Suppressor macrophage (primary cell): ENCODE measurements at places on chromosomes 2 and 18.

DNA sequence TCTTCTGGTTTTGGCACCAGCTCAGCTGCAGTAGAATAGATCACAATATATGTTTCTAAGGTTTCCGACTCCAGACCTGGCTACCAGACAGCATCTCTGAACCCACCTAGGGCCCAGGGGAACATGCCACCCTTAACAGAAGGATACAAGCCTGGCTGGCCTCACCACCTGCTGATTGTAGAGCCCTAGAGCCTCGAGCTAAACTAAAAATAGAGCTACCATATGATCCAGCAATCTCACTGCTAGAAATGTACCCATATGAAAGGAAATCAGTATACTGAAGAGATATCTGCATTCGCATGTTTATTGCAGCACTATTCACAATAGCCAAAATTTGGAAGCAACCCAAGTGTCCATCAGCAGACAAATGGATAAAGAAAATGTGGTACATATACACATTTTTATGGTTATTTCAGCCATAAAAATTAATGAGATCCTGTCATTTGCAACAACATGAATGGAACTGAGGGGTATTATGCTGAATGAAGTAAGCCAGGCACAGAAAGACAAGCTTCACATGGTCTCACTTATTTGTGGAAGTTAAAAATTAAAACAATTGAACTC is 242.4 kb upstream of the SLC39A10 start:
- no peak for DNase-seq

GRCh38 chr2:48728295-48728694 is 27.2 kb downstream of the LHCGR start:
- DNase-seq = no peak

DNA sequence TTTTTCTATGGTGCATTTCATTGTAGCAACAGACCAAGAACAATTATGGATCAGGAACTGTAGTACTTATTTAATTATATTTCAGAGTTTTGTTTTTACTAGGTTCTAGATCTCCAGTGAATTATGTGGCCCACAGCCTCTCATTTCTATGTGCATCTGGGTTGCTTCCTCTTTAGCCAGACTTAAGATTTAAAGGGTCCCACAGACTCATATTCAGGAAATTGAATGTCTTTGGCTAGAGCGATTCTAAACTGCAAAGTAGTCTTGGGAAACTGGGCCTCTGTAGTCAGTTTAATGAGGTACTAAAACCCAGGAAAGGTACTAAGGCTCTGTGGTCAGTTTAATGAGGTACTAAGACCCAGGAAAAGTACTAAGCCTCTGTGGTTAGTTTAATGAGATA is 94.4 kb downstream of the LYPD6B start:
- no peak for DNase-seq

- DNase-seq = peak; percentile 25
Observed at GRCh38 chr2:96760986-96761832, 507 bp downstream of the CNNM4 start.

DNA sequence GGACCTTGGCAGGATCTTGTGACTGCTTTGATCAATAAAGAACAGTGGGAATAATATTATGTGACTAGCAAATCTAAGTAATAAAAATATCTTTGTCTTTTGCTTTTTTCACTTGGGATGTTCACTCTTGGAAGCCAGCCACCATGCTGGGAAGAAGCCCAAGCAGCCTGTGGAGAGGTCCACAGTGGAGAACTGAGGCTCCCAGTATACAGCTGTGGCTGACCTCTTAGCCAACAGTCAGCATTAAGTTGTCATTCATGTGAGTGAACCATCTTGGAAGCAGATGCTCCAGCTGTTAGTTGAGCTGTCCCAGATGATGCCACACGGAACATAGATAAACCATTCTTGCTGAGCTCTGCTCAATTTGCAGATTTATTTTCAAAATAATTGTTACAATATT is 160.0 kb downstream of the OSR1 start:
- DNase-seq = no peak

GRCh38 chr2:223944166-223944702 is 901 bp downstream of the WDFY1 start:
- DNase-seq = peak; percentile 45

DNA sequence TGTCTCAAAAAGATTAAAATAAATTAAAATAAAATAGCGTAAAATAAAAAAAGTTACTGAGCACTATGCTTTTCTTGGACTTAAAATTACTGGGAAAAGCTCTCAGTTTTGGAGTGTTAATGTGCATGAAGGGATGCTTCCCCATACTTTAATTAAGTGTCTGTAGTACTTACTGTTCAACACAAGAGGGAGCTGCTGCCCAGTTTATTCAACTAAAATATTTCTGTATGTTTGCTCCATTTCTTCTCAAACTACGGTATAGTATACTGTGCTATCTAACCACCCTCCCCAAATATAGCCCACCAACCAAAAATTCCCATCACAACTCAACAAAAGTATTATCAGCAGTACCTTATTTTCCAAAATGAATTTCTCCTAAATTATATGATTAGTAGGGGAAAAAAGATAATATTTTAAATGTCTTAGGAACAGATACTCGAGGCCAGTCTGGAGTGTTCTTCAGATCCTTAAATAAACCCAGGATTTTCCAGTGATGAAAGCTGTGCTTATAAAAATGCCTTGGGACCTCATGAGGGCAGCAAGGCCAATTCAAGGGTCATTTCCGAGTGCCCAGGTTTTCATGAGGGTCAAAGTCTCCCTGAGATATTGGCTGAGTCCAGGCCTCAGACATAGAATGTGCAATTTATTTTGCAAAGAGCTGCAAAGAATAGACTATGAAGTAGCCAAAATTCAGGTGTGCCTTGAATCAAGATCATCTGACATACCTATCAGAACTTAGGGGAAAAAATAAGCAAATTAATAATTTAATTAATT is 64.1 kb downstream of the CHRNA1 start:
- DNase-seq = peak; percentile 66

- no peak for DNase-seq
Observed at GRCh38 chr18:49276680-49277079, 183.8 kb downstream of the DYM start.

DNA sequence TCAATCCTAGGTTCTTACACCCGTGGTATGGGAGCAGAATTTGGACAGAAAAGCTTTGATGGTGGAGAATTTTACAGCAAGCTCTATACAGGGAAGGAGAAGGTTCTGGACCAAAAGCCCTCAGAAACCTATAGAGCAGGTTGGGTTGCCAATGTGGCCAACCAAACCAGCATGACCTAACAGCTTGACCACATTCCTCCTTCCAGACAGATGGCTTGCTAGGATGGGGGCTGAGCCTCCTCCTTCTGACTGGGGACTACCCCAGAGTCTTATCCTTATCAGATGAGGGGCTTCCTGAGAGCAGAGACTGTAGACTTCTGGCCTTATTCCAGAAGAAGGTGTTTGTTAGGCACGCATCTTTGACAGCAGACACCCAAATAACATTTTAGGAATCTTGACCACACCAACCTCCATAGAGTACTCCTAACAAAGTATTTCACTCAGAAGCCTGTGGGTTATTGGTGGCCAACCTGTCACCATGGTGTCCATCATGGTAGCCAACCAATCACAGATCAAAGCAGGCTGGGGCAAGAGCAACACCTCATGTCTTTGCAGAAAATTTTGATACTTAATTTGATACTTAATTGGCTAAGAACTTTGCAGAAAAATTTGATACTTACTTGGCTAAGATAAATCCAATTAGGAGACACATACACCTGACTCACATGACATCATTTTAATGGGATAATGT is 34.8 kb upstream of the EPAS1 start:
- DNase-seq = no peak
